ENCODE measurements at places on chromosomes 12 and 14.

GRCh38 chr12:102050660-102051430 is 10.9 kb downstream of the WASHC3 start:
- no peak for DNase-seq

GRCh38 chr12:65602610-65603295 is 221.5 kb upstream of the HMGA2 start:
- peak; percentile 13 for DNase-seq

DNA sequence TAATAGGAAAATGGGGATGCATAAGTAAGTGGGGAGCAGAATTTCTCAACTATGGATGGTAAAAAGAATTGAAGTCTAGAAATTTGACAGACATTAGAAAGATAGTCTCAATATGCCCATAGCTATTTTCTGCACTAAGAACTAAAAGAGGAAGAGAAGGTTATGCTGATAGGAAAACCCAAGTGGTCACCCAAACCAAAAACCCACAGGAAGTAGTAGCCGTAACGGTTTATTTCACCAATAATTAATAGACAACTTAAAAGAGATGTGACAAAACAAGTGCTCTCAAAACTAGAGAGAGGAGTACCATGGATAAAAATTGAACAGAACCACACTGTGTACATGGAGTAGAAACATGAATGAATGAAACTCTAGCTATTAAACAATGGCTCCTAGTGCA is 295.4 kb downstream of the FSCB start:
- no peak for DNase-seq

DNA sequence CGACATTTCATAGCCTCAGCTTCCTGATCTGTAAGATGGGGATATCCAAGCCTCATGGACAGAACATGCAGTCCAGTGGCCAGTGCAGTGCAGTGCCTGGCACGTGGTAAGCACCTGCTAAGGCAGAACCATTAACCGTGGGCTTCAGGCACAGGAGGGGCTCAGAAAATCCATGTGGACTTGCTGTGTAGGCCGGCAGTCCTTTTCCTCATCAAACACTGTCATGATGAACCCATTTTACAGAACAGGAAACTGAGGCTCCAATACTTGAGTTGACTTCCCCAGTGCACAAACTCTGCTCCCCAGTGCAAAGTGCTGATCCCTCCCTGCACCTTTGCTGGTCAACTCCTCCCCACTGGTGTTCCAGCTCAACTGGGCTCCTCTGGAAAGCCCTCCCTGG is 18.0 kb downstream of the TRPV4 start:
- DNase-seq: no peak

- DNase-seq: no peak
Observed at GRCh38 chr12:14135996-14136395, 154.6 kb upstream of the GRIN2B start.

DNA sequence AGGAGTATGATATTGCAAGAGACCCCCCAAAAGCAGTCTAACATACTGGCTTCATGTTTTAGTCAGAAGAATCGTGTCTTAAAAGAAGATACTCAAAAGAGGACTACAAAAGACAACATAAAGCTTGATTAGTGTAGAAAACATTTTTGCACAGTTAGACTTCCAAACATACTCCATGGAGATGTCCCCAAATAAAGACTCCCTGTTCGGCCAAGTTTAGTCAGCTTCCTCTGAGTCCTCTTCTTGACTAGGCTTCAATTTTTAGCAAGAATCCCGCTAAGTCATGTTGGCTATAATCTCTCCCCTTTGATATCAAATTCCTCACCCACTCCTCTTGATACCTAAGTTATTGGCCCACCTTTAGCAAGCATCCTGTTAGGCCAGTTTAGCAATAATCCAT is 298.0 kb downstream of the RMST start:
- no peak for DNase-seq

- DNase-seq: no peak
Observed at GRCh38 chr14:65756880-65757279, 344.4 kb downstream of the FUT8 start.

- DNase-seq: no peak
Observed at GRCh38 chr12:6646276-6647082, 753 bp downstream of the ACRBP start.

- DNase-seq: no peak
Observed at GRCh38 chr14:82647088-82647810, 1113.6 kb upstream of the SEL1L start.

GRCh38 chr14:50647282-50647681 is 20.8 kb downstream of the SAV1 start:
- no peak for DNase-seq

- DNase-seq: no peak
Observed at GRCh38 chr12:122729583-122730214, 945 bp downstream of the HCAR1 start.

GRCh38 chr12:13181375-13182070 is 15.0 kb upstream of the EMP1 start:
- no peak for DNase-seq

GRCh38 chr12:53670971-53671370 is 4.9 kb downstream of the ATP5MC2 start:
- no peak for DNase-seq

DNA sequence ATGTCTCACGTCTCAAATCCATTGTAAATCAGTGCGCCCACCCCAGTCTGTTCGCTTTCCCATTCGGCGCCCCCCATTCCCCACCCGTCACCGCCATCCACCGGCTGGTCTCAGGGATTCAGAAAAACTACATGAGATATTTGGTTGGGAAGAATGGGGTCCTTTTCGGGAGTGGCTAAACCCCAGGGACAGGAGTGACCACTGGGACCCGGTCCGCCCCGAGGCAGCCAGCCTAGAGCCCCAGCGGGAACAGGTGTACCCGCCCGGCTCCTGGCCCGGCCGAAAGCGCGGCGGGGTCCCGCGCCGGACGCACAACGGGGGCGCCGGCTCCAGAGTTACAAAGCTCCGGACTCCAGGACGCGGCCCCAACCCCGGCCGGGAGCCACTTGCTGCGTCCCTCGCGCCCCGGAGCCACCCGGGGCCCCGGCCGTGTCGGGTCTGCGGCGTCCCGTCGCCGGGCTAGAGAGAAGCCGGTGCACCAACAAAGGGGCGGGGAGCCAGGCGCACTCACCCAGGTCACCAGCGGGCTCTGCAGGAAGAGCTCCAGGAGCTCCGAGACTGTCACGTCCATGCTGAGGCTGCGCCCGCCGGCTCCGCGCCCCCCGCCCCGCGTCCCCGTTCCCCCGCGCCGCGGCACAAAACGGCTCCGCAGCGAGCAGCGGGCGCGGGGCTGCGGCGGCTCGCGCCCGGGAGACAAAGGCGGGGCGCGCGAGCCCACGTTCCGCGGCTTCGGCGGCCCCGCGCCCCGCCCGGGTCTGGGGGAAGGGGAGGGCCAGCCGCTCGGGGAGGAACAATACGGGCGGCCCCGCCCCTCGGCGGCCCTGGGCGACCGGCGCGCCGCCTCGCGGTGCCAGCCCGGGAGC is at the start of gene CCDC88C:
TSS of gene CCDC88C (minus strand) at position 701 of the 863 bp plus-strand sequence. CDS start at position 571, 130 bp downstream.
- DNase-seq: peak; percentile 56

DNA sequence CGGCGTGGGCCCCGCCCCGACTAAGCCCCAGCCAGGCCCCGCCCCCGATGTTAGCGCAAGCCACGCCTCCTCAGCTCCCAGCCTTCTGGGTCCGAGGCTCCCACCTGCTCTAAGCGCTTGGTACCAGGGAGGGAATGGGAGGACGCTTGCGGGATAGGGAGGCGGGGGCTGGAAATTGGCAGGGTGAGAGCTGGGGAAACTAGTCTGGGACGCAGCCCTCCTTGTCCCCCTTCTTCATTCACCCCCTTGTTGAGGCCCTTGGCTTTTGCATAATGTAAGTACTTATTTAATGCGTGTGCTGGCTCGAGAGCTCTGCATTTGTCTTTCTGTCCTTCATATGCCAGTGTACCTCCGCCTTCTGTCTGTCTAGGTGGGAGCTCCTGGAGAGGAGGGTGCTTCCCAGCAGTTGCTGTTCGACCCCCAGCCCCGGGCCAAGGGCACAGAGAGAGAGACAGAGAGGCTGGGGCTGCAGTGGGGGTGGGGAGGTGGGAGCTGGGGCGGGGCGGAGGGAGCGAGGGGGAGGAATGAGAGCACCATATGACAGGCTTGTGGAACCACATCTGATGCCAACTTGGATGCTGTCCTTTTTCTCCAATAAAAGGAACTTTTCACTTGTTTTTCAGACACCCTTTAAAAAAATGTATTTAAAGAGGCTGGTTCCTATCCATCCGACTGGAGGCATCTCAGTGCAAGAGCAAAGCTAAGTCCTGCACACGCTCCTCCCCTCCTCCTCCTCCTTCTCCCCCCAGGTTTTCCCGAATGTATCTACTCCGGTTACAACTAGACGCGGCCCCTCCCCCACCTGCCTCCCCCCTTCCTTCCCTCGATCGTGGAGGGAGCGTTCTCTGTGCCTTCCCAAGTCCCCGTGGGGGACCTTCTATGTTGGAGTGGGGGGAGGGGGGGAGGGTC is 25.6 kb upstream of the MAP1LC3B2 start:
- DNase-seq: peak; percentile 59

- no peak for DNase-seq
Observed at GRCh38 chr14:35696575-35696974, 112.5 kb downstream of the RALGAPA1 start.

GRCh38 chr14:83764656-83765599 is 1765.0 kb upstream of the FLRT2 start:
- DNase-seq: no peak

DNA sequence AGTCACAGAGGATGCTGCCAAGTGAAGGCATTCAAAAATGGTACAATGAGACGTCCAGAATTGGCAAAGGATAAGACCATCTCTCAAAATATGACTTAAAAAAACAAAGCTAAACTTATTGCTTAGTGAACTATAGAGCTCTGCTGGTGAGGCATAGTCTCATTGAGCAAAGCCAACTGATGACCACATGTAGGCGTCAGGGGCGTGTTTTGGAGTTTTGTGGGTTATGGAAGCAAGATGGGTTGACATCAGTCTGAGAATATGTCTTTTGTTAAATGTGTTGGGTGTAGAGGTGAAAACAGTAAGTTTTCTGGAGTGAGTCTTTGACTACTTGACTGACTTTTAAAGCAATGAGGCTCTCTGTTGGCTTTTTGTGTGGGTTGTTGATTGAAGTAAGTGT is 47.2 kb downstream of the ATL1 start:
- DNase-seq: no peak

DNA sequence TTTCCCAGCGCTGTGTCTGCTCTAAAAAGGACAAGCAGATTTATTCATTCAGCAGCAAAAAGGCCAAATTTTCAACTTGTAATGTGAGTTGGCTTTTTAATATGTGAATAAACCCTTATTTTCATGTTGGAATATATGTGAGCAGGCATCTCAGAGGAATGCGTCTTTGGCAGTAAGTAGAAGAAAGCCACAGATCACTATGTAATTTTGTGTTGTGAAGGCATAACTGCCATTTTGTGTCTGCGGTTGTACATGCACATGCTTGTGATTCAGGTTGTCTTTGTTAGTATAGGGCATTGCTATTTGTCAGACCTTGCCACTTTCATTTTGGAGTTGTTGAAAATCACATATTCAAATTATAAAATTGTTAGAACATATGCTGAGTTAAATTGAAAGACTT is 398.8 kb upstream of the RGS6 start:
- DNase-seq: no peak

DNA sequence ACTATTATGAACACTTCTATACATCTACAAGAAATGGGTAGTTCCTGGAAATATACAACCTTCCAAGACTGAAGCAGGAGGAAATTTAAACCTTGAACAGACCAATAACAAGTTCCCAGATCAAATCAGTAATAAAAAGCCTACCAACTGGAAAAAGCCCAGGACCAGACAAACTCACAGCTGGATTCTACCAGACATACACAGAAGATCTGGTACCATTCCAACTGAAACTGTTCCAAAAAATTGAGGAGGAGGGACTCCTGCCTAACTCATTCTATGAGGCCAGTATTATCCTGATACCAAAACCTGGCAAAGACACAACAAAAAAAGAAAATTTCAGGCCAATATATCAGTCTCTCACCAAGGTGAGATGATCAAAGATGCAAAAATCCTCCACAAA is 189.4 kb downstream of the RPS29 start:
- no peak for DNase-seq

DNA sequence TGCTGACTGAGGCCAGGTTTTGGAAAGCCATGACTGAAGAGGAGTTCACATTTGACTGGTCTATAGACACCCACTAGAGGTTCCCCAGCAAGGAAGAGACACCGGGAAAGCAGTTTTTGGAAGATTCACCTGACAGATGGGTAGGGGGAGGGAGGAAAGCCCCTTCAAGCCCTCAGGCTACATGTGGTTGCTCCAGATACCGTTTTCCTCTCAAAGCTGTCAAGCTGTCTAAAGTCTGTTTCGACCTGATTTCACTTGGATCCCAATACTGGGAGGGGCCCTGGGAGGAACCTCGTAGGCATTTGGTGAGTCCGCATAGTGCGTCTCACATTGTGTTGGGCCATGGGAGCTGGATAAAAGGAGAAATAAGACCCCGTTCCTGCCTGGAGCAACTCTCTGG is 1.7 kb upstream of the LRP1 start:
- no peak for DNase-seq

- DNase-seq: peak; percentile 62
Observed at GRCh38 chr12:74537707-74538385, at the start of gene ATXN7L3B. Gene ATXN7L3B, plus strand, starts transcription at chr12:74537835. Its CDS starts 278 bp downstream, at chr12:74538113.

- peak; percentile 40 for DNase-seq
Observed at GRCh38 chr12:6563448-6564050, 4.5 kb downstream of the NOP2 start.

DNA sequence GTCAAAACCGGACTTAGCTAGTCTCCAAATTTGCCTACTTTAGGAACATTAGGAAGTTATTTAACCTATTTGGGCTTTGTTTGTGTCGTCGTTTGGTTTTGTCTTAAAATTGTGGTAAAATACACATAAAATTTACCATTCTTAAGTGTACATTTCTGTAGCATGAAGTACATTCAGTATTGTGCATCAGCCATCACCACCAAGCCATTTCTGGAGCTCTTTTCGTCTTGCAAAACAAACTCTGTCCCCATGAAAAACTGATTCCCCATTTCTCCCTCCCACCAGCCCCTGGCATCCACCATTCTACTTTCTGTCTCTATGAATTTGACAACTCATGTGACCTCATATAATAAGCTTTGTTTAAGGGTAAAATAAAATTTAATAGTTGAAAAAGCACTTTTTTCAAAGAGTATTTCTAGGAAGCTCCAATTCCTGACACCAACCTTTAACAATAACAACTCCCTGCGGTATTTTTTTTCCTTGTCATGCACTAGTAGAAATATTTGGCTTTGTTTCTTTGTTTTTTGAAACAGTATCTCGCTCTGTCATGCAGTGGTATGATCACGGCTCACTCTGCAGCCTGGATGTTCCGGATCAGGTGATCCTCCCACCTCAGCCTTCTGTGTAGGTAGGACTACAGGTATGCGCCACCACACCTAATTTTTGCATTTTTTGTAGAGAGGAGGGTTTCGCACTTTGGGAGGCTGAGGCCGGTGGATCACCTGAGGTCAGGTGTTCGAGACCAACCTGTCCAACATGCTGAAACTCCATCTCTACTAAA is 3.6 kb upstream of the UBC start:
- DNase-seq: no peak

GRCh38 chr12:46531804-46532203 is 159.2 kb upstream of the SLC38A2 start:
- DNase-seq: no peak

- no peak for DNase-seq
Observed at GRCh38 chr12:71063087-71063486, 94.7 kb downstream of the TSPAN8 start.

Measured in GM19239 (cell line).